Glomerular endothelial cell (primary cell): ENCODE measurements at places on chromosomes 11 and 22. TPM values are rescaled to one million over a fixed set of nuclear protein-coding genes. Genes with fewer than 3 reads are reported as not detected.

GRCh38 chr11:76263657-76264056, 57.4 kb upstream of the WNT11 start:
- DNase-seq: no peak

PLAAT2 gene
- not detected in 2 replicates for total RNA-seq

DNA sequence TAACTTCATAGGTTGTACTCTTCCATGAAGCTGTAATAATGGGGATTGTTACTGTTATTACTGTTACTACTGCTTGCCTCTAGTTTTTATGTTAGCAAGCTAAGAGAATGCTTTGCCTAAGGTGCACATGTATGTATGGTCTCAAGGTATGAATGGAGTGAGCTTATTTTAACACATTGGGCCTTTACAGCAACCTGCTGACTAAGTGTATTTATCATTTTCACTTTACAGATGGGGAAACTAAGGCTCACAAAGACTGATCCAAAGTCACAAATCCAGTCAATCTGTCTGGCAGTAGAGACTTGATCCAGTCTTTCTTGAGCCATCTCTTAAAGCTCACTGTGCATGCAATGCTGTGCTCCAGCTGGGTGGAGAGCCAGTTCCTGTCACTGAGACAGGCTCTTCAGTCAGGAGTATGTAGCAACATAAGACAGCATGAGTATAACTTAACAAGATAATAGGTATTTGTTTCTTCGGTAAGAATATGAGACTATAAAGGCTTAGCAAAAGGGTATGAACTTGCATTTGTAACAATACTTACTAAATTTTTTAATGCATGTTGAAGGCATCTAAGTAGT, 66.5 kb downstream of the PPP2R1B start:
- DNase-seq: no peak

GRCh38 chr11:69203901-69204245, 48.1 kb downstream of the SMIM38 start:
- no peak for DNase-seq

GRCh38 chr11:98423933-98424332, 596.8 kb upstream of the CNTN5 start:
- no peak for DNase-seq
